Eye (tissue), 1 donor: ENCODE measurements at places on chromosomes 16 and 17.

- DNase-seq, result no peak
These were observed 6.4 kb upstream of the CCDC57 start for GRCh38 chr17:82219083-82219482.

GRCh38 chr17:45789874-45790273, 5.8 kb downstream of the CRHR1 start:
- peak; percentile 54 for DNase-seq

DNA sequence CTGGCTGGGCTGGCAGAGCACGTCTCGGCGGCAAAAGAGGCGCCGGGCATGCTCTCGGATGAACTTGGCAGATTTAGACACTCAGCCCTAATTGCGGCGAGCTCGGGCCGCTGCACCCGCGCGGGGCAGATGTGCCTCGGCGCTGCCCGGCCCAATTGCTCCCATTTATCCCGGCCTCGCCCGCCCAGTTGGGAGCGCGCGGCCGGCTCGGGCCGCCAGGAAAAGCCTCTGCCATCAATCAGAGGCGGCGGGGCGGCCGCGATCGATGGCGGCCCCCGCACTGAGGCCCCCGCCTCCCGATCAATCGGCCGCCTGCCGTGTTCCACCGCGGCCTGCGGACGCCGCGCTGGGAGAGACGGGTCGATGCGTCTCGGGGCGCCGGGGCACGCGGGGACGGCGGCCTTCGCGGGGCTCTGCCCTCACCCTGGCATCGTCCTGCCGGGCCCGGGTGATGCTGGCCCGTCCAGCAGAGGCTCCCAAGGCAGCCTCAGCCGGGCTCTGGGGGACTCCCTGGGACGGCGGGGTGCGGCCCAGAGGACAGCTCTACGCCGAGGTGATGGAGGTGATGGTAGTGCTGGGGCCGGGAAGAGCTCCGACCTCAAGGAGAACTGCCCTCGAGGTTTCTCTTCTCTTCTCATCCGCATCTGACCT, 200.9 kb upstream of the N4BP1 start:
- peak; percentile 37 for DNase-seq

GRCh38 chr16:3951861-3952736, 71.6 kb upstream of the CREBBP start:
- peak; percentile 77 for DNase-seq

DNA sequence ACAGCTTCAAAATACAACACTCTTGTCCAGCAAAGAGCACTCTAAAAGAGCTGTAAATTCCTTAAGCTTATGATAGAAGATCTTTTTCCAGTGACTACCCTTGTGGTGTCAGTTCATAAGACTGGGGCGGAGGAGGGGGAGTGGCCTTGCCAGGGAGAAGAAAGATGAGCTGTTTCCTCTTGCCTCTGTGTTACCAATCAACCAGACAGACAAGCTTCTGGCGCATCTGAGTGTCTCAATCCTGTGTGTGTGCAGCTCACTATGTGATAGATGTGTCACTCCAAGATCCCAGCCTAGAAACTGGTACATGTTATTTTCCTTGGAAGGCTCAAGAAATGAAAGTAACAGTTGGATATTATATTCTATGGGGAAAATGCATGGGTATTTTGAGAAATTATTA, 167.4 kb upstream of the CACNG3 start:
- DNase-seq, result no peak

DNA sequence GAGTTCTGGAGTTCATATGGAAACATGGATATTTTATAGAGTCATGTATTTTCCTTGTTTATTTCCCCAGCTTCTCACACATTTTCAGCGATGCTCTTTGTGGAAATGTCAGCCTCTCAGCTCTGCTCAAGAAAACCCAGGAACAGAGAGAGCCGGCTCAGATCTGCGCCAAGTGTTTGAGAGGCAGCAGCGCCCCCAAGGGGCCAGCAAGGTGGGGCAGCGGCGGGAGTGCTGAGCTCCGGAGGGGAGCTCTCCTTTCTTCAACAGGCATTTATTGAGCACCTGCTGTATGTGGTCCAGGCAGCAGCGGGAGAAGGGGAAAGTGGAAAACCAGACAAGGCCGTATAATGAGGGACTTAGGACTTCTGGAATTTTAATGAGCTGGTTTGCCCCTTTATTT, 421.1 kb upstream of the C16orf82 start:
- peak; percentile 52 for DNase-seq

DNA sequence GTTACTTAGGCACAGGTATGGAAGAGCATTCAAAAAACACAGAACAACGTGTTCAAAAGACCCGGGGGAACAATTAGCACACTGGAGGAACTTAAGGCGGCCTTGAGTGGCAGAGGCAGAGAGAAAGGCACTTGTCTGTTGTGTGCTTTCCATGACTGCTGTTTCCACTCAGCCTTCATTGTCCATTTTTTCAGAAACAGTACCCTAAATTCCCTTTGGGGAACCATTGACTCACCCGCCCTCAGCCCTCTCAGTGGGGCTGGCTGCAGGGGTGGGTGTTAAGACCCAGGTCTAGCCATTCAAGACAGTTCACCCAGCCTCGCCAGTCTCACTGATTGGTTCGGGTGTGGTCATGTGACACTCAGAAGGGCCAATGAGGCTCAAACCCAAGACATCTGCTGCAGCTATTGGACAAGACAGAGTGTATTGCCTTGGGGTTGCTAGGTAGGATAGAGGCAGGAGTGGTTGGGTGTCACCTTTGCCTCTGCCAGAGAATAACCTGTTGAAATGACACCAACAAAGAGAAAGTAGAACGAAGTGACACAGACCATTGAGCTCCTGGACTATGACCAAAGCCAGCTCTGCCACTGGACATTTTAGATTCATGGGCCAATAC, 19.6 kb upstream of the CEP20 start:
- no peak for DNase-seq

DNA sequence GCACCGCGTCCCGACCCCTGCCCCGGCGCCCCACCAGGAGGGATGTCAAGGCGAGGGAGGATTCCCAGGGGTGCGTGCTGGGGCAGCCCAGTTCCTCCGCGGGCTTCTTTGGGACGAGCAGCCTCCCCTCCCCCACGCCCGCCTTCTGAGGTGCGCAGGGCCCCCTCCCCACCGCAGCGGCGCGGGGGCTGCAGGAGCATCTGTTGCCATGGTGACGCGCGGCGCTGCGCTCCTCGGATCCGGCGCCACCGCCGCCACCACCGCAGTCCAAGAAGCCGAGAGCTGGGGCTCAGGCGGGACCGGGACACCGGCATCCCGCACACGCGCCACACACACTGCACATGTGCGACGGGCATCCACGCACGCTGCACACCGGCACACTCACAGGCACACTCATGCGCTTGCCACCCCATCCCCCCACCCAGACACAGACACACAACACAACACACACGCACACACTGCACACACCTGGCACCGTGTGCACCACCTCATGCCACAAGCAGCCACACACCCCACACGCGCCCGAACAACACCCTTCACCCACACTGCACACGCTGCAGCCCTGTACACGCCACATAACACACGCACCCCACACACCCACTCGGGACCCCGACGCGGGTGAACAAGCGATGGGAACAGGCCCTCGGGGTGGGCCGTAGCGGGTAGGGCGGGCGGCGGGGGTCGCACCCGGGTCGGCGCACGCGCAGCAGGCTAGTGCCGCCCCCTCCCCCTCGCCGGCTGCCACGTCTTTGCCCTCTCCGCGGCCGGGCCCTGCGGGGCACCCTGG, 17.0 kb downstream of the ENPP7 start:
- DNase-seq, result peak; percentile 78

- no peak for DNase-seq
These were observed 19.8 kb downstream of the MNT start for GRCh38 chr17:2380950-2381649.

- peak; percentile 80 for DNase-seq
These were observed 7.1 kb upstream of the RHBDL3 start for GRCh38 chr17:32258383-32259140.

GRCh38 chr17:40460968-40461731, 17.9 kb downstream of the IGFBP4 start:
- peak; percentile 66 for DNase-seq

GRCh38 chr16:48555155-48555554, 54.8 kb downstream of the N4BP1 start:
- no peak for DNase-seq

- peak; percentile 83 for DNase-seq
These were observed 94.5 kb downstream of the PCTP start for GRCh38 chr17:55845385-55845784.

GRCh38 chr16:4204521-4204920, 37.4 kb downstream of the SRL start:
- no peak for DNase-seq

GRCh38 chr16:12267491-12267890, 291.0 kb downstream of the SNX29 start:
- no peak for DNase-seq

DNA sequence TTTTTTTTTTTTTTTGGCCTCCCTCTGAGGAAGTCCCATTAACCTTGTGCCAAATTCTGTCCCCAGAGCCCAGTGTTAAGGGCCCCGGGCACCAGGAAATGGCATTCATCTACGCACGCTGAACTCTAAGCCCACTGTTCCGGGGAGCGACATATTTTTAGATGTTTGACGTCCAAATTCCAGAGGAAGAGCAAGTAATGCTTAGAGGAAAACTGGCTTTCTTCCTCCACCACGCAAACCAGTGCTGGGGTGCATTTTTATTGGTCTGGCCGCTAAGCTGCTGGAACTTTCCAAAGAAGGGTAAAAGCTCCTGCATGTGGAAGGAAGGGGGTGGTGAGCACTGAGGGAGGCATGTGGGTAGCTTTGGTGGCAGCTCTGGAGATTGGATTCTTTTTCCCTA, 8.3 kb downstream of the WFDC1 start:
- DNase-seq, result no peak

- DNase-seq, result peak; percentile 38
These were observed 65.2 kb downstream of the SNX20 start for GRCh38 chr16:50615891-50616290.

- no peak for DNase-seq
These were observed 17.5 kb upstream of the TFAP4 start for GRCh38 chr16:4290236-4290830.

GRCh38 chr17:4083187-4083586, 59.6 kb downstream of the ZZEF1 start:
- no peak for DNase-seq

- DNase-seq, result no peak
These were observed 64.7 kb upstream of the ZNF469 start for GRCh38 chr16:88318051-88318450.

- DNase-seq, result no peak
These were observed 145.2 kb downstream of the RBFOX3 start for GRCh38 chr17:79465681-79466025.

DNA sequence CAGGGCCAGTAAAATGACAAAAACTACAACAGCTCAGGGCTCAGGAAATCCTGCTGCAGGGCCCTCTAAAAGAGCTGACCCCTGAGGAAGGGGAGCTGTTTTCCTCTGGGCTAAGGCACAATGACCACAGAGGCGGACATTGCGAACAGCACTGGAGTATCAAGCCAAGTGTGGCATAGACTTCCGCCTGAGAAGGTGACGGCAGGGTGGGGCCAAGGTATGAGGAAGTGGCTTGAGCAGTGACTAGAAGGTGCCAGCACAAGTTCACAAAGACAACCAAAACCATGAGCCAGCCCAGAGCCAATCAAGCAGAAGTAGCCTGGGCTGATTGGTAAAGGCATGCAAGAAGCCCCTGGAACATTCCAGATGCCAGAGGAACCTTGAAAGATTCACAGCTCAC, 13.9 kb downstream of the ERN2 start:
- no peak for DNase-seq

- DNase-seq, result no peak
These were observed 760.5 kb upstream of the SOX9 start for GRCh38 chr17:71360301-71360700.

DNA sequence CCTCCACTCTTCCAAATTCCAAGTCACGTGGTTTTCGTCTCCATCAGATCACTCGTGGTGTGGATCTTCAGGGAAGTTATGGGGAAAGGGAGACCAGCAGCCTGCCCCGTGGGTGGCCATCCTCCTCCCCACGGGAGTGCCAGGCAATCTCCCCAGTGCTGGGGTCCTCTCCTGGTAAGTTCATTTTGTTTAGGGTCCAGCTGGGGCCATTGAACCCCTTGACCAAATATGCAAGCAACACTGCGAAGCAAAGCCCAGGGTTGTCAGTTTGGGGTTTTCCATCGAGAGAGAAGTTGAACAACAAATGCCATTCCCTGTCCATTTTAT, 4.1 kb upstream of the LCMT1 start:
- no peak for DNase-seq

- no peak for DNase-seq
These were observed 140.4 kb downstream of the PMP22 start for GRCh38 chr17:15124746-15125145.

DNA sequence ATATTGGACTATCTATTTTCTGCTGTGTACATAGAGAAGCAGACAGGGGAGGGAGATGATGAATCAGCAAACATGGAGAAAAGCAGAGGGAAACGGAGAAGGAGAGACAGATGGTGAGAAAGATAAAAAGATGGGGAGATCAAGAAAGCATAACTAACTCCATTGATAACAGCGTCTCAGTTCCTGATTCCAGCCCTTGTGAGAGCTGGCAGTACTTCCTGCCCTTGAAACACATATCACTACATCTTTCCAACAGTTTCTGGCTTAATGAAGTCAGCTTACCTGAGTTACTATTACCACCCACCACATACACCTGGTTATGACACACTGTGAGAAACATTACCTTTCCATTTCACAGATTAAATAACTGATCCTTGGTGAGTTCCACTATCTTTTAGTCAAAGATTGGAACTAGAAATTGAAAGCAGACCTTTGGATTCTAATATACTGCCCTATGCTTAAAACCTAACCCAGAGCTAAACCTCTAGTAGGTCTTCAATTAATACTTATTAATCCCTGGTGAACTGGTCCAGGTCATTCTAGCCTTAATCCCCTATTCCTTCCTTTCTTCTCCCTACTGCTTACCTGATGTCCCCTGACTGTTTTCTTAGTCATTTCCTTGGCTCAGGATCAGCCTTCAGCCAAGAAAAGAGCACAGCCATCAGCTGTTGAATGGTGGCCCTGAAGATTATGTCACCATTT, 346.6 kb upstream of the CCL2 start:
- no peak for DNase-seq

DNA sequence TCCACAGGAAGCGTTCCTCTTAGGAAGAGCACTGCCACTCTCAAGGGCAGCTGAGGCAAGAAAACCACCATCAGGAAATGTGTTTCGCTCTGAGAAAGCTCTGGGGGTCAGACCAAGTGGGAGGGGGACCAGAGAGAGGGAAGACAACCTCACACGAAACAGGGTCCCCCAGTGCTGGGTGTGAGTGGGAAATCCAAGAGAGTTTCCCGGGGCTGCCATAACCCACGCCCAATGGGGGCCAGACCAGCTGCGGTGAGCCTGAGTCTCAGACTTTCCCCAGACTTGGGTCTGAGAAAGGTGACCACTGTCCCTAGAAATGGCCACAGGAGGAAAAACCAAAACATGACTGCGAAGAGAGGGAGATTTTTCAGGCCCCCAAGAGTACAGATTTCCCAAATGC, 14.5 kb downstream of the DNAH17 start:
- DNase-seq, result no peak
